Bladder microvascular endothelial cell (primary cell): ENCODE measurements at places on chromosomes 3 and 15. TPM values are rescaled to one million over a fixed set of nuclear protein-coding genes. Genes with fewer than 3 reads are reported as not detected.

The PRTG gene
- 1.8 and 3.9 TPM in 2 replicates for total RNA-seq

The NSMCE3 gene
- total RNA-seq: 4.4 and 4.7 TPM in 2 replicates

The CAND2 gene
- 2.1 and 2.8 TPM in 2 replicates for total RNA-seq

The HYAL1 gene
- 7.2 and 7.6 TPM in 2 replicates for total RNA-seq

The GXYLT2 gene
- total RNA-seq: under 0.01 and 0.44 TPM in 2 replicates

The IL5RA gene
- not detected in 2 replicates for total RNA-seq

The LMAN1L gene
- 0.13 TPM in 1 of 2 replicates, not detected in the other for total RNA-seq

The PLD1 gene
- 36.4 and 98.1 TPM in 2 replicates for total RNA-seq

The GCHFR gene
- total RNA-seq: 22.2 and 30.2 TPM in 2 replicates

The TLR9 gene
- under 0.01 and 0.06 TPM in 2 replicates for total RNA-seq
